ENCODE measurements at places on chromosomes 4 and X.

DNA sequence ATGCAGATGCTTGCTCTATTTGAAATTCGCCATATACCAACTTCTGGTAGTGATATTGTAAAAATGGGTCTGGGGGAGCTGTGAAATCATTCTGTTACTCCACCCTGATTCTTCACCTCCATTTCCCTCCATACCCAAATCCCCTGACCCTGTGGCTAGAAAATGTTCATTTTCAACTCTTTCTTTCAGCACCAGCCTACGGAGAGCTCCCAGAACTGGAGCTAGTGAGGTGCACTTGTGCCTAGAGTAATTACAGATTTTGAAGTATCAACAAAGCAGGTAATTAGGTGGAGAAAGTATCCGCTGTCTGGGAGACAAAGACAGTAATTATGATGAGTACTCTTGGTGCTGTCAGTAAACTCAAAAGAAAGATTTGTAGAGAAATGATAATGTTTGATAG is 8.1 kb downstream of the ARHGAP36 start:
- no peak for DNase-seq

- no peak for DNase-seq
Observed at GRCh38 chr4:4388311-4388790, 1.4 kb downstream of the NSG1 start.

DNA sequence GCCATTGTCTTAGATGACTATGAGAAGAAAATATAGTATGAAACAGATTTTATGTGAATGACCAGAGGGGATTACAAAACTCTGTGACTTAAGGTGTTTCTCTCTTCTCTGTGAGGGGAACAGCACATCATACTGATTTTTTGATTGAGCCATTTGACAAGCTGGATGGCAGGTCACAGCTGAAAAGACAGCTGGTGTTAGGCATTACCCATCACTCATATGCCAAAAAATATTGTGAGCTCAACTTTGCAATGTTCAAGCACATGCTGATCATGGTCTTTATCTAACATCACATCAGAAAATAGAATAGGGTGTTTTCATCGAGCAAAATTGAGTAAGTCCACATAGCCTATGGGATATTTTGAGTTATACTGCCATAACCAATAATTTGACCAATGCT is 86.7 kb upstream of the TECRL start:
- DNase-seq = no peak

DNA sequence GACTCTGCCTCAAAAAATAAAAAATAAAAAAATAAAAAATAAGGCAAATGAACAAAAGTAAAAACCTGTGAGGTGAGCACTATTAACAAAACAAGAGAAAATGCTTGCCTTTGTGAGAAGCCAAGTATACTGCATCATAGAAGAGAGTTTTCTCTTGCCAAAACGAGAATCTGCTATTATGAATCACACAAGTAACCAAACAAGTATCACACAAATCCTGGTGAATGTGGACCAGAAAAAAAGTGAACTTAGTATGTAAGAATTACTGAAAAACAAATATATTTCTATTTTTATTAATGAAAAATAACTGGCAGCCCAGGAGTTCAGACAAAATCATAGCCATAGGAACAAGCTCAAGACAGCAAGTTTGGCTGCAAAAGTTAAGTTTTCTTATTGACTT is 193.5 kb downstream of the PDGFC start:
- DNase-seq = no peak

GRCh38 chrX:110723844-110724243 is 71.8 kb downstream of the CHRDL1 start:
- DNase-seq = no peak

GRCh38 chr4:182048871-182049270 is 194.3 kb upstream of the TENM3 start:
- DNase-seq = no peak

DNA sequence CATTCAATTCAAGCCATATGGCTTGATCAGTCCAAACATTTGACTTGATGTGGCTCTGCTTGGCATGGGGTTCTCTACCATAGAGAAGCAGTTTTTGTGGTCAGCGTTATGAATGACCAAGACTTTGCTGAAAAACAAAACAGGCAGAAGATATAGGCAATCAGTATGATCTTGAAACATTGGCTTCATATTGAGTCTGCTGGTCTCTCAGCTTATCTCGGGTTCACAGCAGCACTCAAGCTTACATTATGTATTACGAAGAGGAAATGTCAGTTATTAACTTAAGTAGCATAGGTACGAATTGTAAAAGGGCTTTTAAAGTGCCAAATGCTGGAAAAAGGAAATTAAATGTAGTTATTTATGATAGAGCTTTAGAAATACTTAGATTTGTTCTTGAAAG is 99.0 kb downstream of the AFF2 start:
- DNase-seq = no peak

GRCh38 chr4:26000274-26000950 is 86.4 kb downstream of the SMIM20 start:
- no peak for DNase-seq

DNA sequence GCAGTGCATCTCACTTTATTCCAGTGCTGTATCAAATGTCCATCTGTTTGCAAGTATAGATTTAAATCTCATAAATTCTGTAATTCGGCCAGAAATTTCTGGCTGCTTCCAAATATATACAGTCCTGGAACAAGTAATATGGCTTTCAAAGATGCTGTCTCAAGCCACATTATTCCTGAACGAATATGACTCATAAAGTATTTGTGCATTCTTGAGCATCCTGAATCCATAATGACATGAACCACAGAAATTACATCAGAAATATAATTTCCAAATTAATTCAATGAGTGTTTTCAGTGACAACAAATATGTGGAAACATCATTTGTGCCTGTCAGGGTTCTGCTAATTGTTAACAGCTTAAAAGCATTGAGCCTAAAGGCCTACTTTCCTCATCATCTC is 140.9 kb upstream of the HPGD start:
- no peak for DNase-seq

All from stimulated activated CD4-positive, alpha-beta T cell treated with anti-CD3 and anti-CD28 coated beads, Interleukin-1b, Interleukin-23, amount 100 ng/mL, for 1 hour (primary cell).